Left cardiac atrium (tissue), 4 donors: ENCODE measurements at places on chromosomes 5 and 9. TPM values are rescaled to one million over a fixed set of nuclear protein-coding genes. Genes with fewer than 3 reads are reported as not detected.

DNA sequence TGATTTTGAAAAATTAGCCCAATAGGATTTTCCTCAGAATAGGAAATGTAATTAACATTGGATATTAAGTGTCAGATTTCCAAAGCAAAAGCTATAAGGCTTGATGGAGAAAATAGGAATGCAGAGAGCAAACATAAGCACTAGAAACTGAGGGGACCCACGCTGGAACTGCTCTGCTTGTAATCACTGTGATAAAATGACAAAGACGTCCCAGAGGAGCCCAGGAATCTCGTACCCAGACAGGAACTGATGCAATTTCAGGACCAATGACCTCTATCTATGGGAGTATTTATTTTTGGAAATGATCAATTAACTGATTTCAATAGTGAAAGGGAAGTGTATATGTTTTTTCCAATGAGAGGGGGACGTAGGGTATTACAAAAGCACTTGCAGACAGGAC lies 714.5 kb upstream of the WWC1 start:
- DNase-seq = no peak

DNA sequence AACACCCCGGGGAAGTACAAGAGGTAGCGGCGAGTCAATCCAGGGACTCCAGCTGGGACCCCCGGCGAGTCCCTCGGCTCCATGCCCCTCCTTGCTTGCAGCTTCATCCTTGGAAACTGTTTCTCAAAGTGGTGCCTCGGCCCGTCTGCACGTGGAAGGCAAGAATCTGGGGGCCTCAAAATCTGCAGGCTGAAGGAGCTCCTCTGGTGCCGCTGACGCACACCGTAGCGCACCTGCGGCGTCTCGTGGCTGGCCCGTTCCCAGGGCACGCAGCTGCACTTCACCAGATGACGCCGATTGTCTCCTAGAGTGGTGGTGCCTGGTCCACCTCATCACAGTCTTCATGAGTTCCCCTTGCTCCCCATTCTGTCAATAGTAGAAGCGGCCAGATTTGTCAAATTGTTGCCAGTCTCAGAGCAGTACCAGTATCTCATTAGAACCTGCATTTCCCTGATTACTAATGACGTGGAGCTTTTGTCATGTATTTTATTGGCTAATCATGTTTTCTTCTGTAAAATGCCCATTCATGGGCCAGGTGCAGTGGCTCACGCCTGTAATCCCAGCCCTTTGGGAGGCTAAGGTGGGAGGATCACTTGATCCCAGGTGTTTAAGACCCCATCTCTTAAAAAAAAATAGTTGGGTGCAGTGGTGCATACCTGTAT lies 38.6 kb downstream of the GTF3C4 start:
- no peak for DNase-seq

GRCh38 chr5:58457050-58457449 lies 2.8 kb downstream of the PLK2 start:
- DNase-seq = no peak

DNA sequence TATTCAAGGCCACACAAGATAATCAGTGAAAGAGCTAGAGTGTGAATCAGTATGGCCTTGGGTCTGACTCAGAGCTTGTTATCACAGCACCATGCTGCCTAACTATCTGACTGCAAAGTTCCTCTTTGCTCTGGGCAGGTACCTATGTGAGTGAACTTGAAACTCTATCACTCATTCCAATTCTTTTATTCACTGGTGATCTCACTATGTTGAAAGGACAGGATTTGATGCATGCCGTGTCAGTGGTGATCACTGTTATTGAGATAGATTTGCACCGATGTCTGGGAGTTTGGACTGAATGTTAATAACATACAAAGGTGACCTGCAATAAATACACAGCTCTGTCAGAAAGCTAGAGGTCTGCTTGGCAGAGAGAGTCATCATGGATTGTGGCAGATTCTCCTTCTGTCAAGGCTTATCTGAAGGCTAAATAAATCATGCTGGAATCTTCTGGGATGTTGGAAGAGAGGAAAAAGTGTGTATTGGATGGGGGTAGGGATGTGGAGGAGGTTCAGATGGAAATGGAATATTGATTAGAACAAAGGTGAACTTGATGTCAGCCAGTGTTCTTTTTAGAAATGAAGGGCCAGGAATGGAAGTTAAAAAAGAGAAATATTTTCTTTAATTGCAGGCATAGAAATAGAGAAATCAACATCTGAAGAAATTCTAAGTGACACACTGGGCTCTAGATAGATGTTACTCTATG lies 91.8 kb upstream of the TNC start:
- DNase-seq = no peak

GRCh38 chr9:136690806-136691261 lies 3.6 kb upstream of the AGPAT2 start:
- peak; percentile 71 for DNase-seq

DNA sequence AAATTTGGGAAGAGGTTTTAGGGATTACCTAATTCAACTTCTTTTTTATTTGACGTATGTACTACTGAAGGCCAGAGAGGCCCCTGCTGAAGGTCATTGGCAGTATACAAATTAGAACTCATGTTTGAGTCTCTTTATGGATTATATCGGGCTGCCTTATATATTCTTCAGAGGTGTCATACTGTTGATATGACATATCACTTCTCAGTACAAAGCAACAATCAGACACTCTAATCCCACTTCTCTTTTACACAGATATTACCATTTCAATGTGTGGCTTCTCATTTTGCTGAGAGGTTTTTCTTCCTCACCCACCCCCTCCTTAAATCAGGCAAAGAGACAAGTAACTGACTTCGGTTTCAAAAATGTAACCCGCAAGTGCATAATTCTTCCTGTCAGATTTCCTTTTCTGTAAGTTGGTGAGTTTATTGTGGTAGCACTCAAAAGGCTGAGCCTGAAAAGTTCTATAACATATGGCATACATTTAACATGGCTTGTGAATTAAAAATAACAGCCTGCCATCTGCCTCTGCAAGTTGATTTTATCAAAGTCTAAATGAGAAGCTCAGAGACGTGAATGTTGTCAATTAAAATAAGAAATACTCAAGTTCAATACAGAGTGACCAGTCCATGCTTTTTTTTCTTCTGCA lies 163.6 kb upstream of the RORB start:
- no peak for DNase-seq

Gene SPDL1
- total RNA-seq = 4.4 TPM
